Occipital lobe (tissue), 3 donors: ENCODE measurements at places on chromosomes 1 and 21.

GRCh38 chr1:172448995-172449584 is 5.2 kb upstream of the PIGC start:
- DNase-seq: no peak

DNA sequence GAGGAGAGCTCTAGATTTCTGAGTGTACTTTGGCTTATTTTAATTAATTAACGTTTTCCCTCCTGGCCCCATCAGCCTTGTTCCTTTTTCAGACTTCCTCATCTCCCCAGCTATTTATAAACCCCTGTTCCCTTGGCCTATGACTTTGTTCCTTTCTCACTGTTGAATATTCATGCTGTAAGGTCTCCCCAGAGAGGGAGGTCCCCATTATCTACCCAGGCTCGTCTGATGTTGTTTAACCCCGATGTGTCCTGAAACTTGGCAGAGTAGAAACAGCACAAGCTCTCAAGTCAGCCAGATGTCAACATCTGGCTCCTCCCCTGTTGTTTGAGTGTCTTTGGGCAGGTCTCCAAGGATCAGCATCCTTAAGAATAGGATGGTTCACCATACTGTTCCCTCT is 153.6 kb downstream of the HIVEP3 start:
- DNase-seq: no peak

DNA sequence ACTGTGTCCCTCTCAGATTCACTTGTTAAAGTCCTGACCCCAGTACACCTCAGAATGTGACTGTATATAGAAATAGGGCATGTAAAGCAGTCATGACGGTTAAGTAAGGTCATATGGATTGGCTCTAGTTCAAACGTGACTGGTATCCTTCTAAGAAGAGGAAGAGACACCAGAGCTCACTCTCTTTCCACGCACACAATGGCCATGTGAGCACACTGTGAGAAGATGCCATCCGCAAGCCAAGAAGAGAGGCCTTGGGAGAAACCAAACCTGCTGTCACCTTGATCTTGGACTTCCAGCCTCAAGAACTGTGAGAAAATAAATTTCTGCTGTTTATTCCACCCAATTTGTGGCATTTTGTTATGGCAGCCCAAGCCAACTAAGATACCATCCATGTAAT is 56.8 kb upstream of the IRF2BP2 start:
- no peak for DNase-seq

GRCh38 chr21:38819719-38820159 is 14.0 kb downstream of the ETS2 start:
- DNase-seq: no peak

GRCh38 chr1:5730272-5731109 is 261.7 kb downstream of the NPHP4 start:
- DNase-seq: no peak

GRCh38 chr1:17509363-17509762 is 30.1 kb upstream of the ARHGEF10L start:
- DNase-seq: no peak

DNA sequence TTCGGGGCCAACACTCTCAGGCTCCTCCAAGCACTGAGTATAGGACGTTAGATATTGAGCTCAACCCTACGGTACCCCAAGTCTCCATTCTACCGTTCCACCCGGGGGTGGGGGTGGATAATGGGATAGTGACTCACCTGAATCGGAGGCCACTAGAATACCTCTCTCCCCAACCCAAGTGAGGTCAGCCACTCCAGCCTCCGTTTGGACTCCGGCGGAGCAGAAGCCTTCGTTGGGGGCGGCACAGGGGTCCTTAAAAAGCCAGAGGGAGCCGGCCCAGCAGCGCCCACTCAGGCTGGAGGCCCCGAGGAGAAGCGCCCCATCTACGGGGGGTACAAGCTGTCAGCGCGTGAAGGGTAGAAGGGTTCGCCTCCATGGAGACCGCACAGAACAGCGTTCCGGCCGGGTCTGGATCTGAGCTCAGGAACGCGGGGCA is 556 bp downstream of the WDR77 start:
- DNase-seq: no peak
